ENCODE measurements at places on chromosomes 6 and 20. TPM values are rescaled to one million over a fixed set of nuclear protein-coding genes. Genes with fewer than 3 reads are reported as not detected.

The AGPAT1 gene
- total RNA-seq = 16.1 TPM

The C20orf141 gene
- not detected for total RNA-seq

The TNXB gene
- 36.6 TPM for total RNA-seq

The SYCP2 gene
- total RNA-seq = 15.3 TPM

The TRIM10 gene
- not detected for total RNA-seq

The DPM1 gene
- 18.1 TPM for total RNA-seq

DNA sequence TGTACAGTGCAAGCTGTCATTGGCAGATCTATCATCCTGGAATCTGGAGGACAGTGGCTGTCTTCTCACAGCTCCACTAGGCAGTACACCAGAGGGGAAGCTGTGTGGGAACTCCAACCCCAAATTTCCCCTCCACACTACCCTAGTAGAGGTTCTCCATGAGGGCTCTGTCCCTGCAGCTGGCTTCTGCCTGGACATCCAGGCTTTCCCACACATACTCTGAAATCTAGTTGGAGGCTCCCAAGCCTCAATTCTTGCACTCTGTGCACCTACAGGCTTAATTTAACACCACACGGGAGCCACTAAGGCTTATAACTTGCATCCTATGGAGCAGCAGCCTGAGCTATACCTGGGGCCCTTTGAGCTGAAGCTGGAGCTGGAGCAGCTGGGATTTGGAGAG, 43.0 kb upstream of the TRIM39 start:
- no peak for DNase-seq

DNA sequence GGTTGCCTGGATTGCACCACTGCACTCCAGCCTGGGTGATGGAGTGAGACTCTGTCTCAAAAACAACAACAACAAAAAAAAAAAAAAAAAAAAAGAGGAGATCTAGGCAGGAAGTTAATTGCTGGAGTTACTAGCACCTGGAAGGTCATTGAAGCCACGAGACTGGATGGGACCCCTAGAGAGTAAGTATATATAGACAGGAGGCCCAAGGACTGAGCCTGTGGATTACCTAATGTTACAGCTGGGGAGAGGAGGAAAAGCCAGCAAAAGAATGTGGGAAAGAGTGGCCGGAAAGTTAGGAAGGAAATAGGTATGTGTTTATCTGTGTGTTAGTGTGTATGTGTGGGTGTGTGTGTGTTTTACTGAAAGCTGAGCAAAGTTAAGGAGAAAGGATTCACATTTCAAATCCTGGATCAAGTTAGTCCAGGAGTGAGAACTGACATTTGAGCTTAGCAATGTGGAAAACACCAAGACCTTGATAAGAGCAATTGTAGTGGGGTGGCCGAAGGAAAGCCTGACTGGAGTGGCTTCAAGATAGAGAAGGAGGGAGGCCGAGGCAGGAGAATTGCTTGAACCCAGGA, 38.4 kb downstream of the ANKRD6 start:
- DNase-seq = no peak

- no peak for DNase-seq
These were observed 150.3 kb upstream of the PREP start for GRCh38 chr6:105553171-105553570.

DNA sequence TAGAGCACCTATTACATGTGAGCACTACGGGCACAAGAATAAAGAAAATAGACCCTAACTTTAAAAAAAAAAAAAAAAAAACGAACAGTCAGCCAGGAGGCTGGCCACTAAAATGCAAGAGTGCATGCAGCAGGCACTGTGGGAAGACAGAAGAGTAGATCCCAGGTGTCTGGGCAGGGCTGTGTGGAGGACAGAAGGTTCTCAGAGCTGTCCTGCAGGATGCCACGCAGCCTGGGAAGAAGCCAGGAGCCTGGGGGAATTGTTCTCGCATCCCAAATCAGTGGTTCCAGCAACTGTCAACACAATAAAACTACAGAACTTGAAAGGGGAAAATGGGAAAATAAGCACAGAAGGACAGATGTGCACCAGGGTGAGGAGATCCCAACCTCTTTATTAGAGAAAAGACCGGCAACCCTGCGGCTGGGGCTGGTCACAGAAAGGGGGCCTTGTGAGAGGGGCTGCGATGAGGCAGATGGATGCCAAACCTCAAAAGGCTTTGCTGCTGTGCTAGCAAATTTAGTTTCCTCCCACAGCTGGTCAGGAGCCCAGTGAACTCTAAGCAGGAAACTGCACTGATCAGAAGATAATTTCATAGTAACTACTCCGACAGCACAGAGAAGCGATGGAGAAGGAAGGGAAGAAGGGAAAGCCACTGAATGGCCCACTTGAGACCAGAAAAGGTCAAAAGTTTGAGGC, 30.9 kb downstream of the MAP3K5 start:
- no peak for DNase-seq

DNA sequence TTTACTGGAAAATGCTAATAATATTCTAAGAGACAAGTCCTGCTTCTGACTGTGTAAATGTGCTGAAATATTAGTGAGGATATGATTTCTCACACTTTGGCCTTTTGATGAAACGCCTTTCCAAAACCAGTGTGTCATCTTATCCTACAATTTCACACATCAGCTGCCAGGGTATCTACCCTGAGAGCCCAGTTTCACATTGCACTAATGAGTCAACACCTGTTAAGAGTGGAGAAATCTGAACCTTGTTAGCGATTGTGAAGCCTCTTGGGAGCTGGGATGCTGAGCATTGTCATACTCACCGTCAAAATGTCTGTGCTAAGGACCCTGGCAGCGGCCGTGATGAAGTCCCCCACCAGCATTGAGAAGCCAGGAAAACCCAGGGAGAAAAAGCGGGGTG, 166.0 kb downstream of the RALGAPA2 start:
- no peak for DNase-seq

- DNase-seq = no peak
These were observed 25.8 kb downstream of the SLC2A12 start for GRCh38 chr6:134026597-134026996.

DNA sequence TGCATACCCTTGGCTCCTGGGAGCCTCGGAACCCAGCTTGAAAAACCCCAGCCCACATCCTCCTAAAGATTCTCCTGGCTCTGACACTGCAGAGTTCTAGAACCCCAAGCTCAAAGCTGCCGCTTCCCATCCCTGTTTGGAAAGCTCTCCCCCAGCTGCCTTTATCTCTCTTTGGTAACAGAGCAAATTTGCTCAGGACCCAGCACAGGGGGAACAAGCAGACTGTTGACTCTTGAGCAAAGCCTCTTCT, 38.9 kb downstream of the HNF4A start:
- DNase-seq = no peak

GRCh38 chr6:83467620-83468036, 36.8 kb upstream of the ME1 start:
- no peak for DNase-seq

Data from body of pancreas (tissue), 4 donors.